ENCODE measurements at places on chromosomes 1 and 21.

- DNase-seq = no peak
Observed at GRCh38 chr1:109621379-109622136, 1.9 kb downstream of the AMPD2 start.

- no peak for DNase-seq
Observed at GRCh38 chr1:89881415-89882058, 60.7 kb downstream of the LRRC8D start.

DNA sequence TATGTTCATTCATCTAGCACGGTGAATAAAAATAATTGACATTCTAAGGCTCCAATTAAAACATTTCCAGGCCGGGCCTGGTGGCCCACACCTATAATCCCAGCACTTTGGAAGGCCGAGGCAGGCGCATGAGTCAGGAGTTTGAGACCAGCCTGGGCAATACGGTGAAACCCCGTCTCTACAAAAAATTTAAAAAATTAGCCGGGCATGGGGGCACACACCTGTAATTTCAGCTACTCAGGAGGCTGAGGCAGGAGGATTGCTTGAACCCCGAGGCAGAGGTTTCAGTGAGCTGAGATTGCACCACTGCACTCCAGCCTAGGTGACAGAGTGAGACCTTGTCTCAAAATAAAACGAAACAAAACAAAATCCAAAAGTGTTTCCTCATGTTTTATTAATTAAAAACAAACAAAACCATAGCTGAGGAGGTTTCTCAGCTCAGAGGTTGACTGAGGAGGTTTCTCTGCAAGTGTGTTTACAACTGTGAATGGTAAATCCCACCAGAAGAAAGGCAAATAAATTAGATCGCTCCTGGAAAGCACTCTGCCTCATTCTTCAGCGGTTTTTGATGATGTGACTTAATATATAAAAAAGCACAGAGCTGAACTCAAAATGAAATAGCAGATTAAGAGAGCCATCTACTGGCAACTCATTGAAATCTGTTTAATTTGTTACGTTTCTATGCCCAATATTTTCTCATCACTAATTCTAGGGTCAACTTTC is 37.7 kb upstream of the ATG4C start:
- no peak for DNase-seq

DNA sequence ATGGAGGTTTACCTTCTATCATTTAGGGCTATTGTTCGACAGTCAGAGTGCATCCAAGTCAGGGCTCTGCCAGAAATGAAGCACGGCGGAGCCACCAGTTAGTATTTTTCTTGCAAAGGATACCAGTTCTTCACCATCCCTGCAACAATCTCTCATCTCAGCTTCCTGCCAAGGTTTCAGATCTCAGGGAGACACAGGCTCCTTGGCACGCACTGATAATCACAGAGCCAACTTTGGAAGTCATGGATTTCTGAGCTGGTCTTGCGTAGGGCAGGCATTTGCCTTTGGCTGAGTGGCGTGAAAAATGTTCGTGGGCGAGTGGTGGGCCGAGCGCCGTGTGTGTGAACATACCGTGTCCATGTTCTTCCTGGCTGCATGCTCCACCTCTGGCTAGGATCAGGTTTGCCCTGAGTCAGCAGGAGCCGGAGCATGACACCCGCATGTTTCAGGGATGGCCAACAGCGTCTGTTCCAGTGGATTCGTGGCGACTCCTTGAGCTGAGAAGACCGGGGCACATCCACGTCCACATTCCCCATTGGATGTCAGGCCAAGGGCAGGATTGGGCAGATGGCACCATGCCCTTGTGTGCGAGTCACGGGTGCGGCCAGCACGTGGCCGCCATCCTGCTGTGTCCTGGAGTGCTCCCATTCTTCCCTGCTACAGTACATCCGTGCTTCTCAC is 118.5 kb upstream of the C1orf174 start:
- DNase-seq = no peak

- DNase-seq = no peak
Observed at GRCh38 chr21:44713130-44713529, 1.8 kb upstream of the TSPEAR start.

- no peak for DNase-seq
Observed at GRCh38 chr1:222772996-222773379, 36.0 kb downstream of the FAM177B start.

DNA sequence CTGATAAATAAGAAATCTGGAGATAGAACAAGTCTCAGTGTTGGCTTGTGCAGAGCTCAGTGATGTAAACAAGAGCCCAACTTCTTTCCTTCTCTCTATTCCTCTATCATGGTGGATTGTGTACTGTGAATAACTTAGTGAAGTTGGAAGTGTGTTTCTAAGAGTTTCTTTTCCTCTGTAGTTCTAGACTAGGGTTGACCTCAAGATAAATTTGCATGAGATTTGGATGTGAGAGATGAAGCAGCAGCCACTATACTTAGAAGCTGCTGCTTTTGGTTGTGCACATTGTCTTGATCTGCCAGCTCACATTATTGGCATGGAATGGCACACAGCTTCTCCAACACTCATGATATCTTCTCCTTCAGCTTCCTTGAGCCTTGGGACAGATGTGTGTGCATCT is 198.9 kb upstream of the ZP4 start:
- no peak for DNase-seq

- no peak for DNase-seq
Observed at GRCh38 chr1:54645806-54646676, 4.5 kb downstream of the MROH7 start.

- DNase-seq = no peak
Observed at GRCh38 chr1:117615474-117615873, 9.6 kb downstream of the TENT5C start.

GRCh38 chr1:214281720-214282629 is 1.0 kb downstream of the SMYD2 start:
- DNase-seq = no peak

- DNase-seq = no peak
Observed at GRCh38 chr1:89888480-89889322, 67.9 kb downstream of the LRRC8D start.

- no peak for DNase-seq
Observed at GRCh38 chr1:47627471-47628370, 189.9 kb downstream of the FOXD2 start.

GRCh38 chr1:31020007-31020790 is 45.3 kb downstream of the PUM1 start:
- DNase-seq = no peak

DNA sequence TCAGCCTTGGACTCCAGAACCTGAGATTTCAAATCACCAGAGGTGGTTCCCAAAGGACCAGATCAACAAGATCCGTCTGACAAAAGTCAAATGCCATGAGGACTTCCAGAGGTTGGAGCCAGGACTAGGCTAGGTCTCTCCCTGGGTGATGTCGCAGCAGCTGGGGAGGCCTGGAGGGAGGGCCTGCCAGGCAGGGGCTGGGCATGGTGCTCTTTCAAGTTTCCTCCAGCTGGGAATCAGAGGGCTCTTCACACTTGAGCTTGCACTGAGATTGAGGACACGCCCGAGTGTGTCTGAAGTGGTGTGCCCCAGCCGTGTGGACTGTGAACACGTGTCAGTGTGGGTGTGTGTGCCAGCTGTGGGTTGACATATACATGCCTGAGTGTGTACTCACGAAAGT is 21.3 kb upstream of the RSPO1 start:
- no peak for DNase-seq

GRCh38 chr1:203440771-203441170 is 34.8 kb upstream of the PRELP start:
- DNase-seq = peak; percentile 37

GRCh38 chr1:198734323-198735008 is 95.6 kb downstream of the PTPRC start:
- DNase-seq = no peak

DNA sequence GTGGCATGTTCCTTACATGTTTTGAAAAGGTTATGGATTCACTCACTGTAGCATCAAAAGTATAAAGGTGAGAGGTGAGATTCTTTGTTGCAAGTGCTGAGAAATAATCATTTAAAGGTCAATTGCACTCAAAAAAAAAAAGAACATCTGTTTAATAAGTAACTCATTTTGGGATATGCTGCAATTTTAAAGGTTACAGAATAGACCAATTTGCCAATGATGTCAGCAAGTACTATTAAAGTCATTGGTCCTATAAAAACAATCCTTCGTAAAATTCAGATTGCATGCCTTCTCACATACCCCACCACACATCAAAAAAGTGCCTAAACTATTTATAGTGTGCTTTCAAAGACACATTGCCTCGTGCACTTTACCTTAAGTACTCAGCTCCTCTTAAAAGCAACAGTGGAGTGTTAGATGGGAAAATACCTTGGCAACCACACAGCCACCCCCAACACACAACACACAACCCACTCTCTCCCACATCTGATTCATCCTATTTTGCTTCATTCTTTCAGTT is 218.2 kb upstream of the ADGRL2 start:
- no peak for DNase-seq

DNA sequence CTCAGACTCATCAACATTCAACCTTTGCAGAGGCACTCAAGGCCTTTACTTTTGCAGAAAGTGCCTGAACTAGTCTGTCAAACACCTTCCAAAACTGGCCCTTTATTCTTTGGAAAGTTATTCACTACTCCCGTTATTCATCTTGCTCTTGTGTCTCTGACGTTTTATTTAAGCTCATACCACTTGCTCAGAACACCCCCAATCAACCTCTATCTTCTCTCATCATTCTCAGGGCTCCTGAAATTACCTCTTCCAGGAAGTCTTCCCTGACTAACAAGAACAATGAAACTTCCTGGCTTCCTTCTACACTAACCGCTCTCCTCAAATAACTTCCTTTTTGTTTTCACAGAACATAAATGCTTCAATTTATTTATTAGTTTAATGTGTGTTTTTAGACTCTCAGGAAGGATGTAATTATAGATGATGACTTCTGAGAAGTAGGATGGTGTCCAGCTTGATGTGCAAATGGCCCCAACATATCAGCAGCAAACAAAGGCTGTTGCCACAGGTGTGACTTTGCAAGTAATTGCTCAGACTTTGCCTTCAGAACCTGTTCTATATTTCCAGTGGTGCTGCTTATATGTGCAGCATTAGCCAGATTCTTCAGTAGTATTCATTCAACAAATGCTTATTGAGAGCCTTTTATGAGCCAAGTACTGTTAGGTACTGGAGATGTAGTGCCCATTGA is 22.8 kb upstream of the BATF3 start:
- DNase-seq = no peak

- peak; percentile 64 for DNase-seq
Observed at GRCh38 chr1:109793486-109794318, 30.0 kb upstream of the EPS8L3 start.

DNA sequence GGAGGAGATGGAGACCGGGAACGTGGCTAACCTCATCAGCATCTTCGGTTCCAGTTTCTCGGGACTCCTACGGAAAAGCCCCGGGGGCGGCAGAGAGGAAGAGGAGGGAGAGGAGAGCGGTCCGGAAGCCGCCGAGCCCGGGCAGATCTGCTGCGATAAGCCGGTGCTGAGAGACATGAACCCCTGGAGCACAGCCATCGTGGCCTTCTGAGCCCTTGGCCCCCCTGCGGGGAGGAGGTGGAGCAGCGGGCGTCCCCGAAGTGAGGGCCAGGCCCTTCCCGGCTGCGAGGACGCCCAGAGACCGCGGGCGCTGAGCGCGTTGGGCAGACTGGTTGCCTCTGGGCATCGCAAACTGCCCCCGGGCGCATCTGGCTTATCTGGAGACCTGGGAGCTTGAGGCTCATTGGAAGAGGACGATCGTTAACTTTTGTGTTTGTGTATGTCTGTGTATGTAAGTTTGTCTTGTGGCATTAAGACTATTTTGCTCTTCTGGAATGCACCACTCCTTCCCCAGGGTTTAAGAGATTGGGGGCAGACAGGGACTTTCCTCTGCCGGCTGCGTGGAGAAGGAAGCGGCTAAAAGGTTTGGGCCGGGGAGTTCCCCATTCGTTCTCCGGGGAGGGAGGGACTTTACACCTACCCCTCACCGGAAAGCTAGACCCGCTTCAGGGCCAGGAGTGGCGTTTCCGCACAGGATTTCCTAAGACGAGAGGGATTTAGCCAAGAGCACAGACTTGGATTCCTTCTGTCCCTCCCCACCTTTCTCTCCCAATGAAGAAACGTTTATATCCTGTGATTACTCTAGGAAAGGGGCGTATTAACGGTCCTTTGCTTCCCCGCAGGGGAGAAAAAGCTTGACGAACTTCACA is 1.4 kb downstream of the IER5 start:
- no peak for DNase-seq

DNA sequence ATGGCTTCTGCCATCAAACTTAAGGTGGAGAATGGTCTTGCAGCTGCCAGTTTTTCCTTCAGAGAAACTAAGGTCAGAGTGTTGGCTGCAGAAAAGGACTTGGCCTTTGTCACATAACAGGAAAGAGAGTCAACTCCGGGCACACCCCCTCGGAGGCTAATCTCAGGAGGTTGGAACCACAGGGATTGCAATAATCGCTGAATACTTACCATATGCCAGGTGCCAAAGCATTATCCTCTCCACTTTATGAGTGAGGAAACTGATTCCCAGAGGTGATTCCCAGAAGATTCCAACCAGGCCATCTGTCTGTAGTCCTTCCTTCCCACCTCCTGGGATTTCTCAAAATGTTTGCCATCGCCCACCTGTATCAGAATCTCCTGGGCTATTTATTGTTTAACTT is 54.0 kb downstream of the LACTBL1 start:
- no peak for DNase-seq

GRCh38 chr1:51560034-51560433 is 41.0 kb upstream of the EPS15 start:
- DNase-seq = no peak

GRCh38 chr1:43073490-43074230 is 98.4 kb downstream of the EBNA1BP2 start:
- no peak for DNase-seq

GRCh38 chr1:205783904-205784303 is 8.6 kb upstream of the RAB29 start:
- DNase-seq = no peak

DNA sequence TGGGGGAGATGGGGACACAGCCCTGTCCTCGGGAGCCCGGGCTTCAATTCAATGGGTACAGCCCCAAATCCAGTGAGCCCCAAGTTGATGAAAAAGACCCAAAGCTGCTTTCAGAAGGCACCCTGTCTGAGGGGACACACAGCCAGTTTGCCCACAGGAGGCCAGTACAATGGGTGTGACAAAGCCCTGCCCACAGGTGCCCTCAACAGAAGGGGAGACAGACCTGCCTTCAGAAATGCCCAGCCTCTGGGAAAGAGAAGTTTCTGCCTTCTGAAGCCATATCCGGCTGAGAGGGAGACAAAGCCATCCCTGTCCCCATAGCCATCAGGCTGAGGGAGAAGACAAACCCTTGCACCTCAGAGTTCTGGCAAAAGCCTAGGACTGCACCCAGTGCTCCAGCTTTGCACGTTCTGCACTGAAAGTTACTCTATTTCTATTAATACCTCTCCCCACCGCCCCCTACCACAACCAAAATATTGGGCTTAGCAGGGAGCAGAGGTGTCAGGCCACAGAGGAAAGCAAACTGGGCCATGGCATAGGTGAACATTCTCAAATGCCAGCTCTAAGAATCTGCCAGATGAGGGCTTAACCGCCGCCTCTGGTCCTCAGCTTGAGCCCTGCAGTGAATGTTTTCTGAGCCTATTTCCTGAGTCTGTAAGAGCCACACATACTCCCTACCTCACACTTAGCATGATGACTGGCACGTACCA is 18.0 kb upstream of the PTAFR start:
- DNase-seq = no peak

- DNase-seq = no peak
Observed at GRCh38 chr1:209911746-209912145, 26.3 kb upstream of the SYT14 start.

GRCh38 chr1:247914941-247915662 is 5.0 kb upstream of the OR2T8 start:
- no peak for DNase-seq

GRCh38 chr1:109271458-109271857 is 11.5 kb downstream of the PSRC1 start:
- DNase-seq = no peak

All from AG04449 (cell line).